Purkinje cell (primary cell): ENCODE measurements at places on chromosomes 11 and 22. TPM values are rescaled to one million over a fixed set of nuclear protein-coding genes. Genes with fewer than 3 reads are reported as not detected.

The RTCB gene
- polyA plus RNA-seq = 34.5 and 56.1 TPM in 2 replicates

The IGSF9B gene
- 0.11 and 0.35 TPM in 2 replicates for polyA plus RNA-seq

The ART1 gene
- polyA plus RNA-seq = not detected in 2 replicates

The ADSL gene
- polyA plus RNA-seq = 30.6 and 54.1 TPM in 2 replicates

The KRTAP5-8 gene
- not detected in 2 replicates for polyA plus RNA-seq

The NAV2 gene
- polyA plus RNA-seq = 0.36 and 0.90 TPM in 2 replicates

The SCUBE1 gene
- polyA plus RNA-seq = not detected in 2 replicates

The CDHR5 gene
- not detected in 2 replicates for polyA plus RNA-seq

The GVQW3 gene
- polyA plus RNA-seq = 0.80 and 3.0 TPM in 2 replicates
